ENCODE measurements at places on chromosomes 7 and 10.

GRCh38 chr7:136294977-136295376 lies 317.8 kb upstream of the MTPN start:
- no peak for DNase-seq

GRCh38 chr7:131600085-131600881 lies 43.9 kb upstream of the PODXL start:
- DNase-seq, result no peak

- no peak for DNase-seq
These were observed 90.0 kb upstream of the IGFBP3 start for GRCh38 chr7:46011059-46011458.

GRCh38 chr10:72935361-72935760 lies 19.2 kb downstream of the PLA2G12B start:
- no peak for DNase-seq

GRCh38 chr10:86446987-86447386 lies 74.6 kb downstream of the WAPL start:
- DNase-seq, result no peak

DNA sequence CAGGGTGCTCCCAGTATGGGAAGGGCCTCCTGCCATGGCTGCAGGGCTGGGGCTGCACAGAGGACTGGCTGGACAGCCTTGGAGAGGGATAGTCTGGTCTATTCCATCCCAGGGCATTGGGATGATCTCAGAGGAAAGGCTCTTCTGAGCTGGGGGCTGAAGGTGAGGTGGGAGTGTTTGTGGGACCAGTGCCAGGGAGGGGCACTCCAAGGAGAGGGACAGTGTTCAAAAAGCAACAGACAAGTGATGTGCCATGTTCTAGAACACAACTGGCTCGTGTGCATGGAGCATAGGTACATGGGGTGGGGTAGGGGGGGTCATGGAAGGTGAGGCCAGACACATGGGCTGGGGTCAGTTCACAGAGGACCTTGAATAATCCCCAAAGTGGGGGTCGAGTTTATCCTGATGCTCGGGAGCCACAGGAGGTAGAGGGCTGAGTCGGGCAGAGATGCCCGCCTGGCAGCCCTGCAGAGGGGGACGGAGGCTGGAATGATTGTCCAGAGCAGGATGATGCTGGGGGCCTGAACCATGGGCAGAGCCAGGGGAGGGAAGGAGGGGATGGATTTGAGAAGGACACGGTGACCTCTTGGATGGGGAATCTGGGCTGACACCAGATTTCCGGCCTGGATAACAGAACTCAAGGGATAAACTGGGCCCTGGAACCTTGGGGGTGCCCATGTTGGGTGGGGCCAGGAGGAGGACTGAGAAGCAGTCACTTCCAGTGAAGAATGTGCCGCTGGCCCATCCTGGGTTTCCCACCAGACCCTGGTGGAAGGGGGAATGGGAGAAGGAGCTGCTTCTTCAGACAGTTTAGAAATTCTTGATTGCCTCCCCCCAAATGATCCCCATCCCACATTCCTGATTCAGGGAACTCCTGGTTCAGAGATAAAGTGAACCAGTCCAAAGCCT lies 50.4 kb downstream of the NEURL1 start:
- no peak for DNase-seq

- DNase-seq, result peak; percentile 7
These were observed 69.8 kb downstream of the LSMEM1 start for GRCh38 chr7:112550468-112551060.

- no peak for DNase-seq
These were observed 42.1 kb upstream of the MKRN1 start for GRCh38 chr7:140521421-140521820.

- no peak for DNase-seq
These were observed 90.3 kb upstream of the ADAM12 start for GRCh38 chr10:126478546-126478945.

GRCh38 chr7:33420311-33420940 lies 291.1 kb downstream of the BBS9 start:
- no peak for DNase-seq

GRCh38 chr10:48981310-48981907 lies 41.8 kb upstream of the LRRC18 start:
- DNase-seq, result peak; percentile 19

DNA sequence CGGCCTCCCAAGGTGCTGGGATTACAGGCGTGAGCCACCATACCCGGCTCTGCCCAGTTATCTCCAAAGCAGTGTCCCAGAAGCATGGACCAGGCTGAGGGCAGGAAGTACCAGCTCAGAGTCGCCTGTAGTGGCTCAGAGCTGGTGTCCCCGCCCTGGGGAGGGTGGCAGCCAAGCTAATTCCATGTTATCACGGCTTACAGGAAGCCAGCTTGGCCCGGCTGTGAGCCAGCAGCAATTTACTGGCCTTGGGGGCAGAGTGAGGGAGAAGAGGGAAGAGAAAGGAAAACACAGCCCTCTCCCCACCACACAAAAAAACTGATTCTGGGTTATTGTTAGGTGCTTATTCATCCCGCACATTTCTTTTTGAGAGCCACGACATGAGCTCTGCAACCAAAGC lies 88.1 kb downstream of the HIP1 start:
- DNase-seq, result no peak

GRCh38 chr10:43216931-43217562 lies 49.8 kb downstream of the RASGEF1A start:
- DNase-seq, result no peak

DNA sequence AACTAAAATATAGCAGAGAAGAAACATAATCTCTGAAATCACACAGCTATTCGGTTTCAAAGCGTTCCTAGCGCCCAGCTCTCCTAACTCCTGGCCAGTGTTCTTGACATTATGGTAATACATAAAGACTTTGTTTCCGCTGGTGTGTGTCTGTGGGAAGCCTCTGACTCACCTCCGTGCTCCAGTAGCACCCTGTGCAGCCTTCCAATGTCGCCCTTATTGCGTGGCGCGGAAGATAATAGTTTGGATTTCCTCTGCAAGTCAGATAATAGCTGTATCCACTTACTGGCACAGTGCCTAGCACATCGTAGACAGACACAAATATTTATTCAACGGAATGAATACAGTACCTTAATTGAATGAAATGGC lies 570 bp downstream of the BMS1 start:
- DNase-seq, result no peak

GRCh38 chr7:124202546-124202945 lies 169.7 kb upstream of the TMEM229A start:
- no peak for DNase-seq

DNA sequence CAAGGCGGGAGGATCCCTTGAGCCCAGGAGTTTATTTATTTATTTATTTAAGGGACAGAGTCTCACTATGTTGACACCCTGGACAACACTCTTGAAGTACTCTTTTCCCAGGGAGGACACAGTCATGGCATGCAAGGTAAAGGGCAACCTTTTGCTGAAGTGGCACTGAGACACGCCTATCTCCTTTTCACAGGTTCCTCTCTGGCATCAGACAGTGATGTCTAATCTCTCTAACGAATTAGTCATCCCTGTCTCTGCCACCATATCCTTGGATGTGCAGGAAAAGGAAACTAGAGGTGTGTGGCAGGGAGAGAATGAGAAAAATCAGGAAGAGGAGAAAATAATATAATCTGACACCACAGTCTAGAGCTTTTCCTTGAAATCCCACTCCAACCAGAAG lies 19.5 kb downstream of the CPVL start:
- no peak for DNase-seq

DNA sequence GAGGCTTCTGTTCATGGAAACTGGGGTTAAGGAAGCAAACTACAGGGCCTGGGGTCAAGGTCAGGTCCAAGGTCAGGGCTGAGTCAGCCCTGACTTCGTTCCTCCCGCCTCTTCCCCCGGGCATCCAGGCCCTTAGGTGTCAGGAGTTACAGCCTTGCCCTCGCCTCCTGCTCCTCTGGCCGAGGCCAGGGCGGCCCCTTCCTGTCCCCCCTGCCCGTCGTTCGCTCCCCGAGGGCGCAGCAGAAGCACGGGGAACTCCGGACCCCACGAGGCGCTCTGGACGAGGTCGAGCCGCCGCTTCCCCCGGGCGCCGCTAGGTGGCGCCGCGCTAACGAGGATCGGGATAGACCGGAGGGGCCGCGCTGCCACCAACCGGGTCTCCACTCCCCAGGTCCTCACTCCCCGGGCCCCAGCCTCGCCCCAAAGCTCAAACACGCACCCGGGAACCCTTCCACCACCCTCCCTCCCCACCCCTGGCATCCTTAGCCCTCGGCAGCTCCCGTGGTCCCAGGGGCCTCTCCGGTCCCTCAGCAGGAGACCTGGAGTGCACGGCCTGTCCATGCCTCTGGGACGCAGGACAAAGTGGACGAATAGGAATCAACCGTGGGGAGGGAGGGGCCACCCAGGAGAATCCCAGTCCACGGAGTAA lies 59.2 kb upstream of the MYL10 start:
- DNase-seq, result peak; percentile 67

GRCh38 chr7:37916673-37917660 lies at the start of gene SFRP4:
TSS of gene SFRP4 (minus strand) at chr7:37916817. CDS start at chr7:37916537, 280 bp downstream.
- DNase-seq, result no peak

GRCh38 chr7:52842202-52842900 lies 193.1 kb upstream of the POM121L12 start:
- DNase-seq, result no peak

All from activated T-helper 1 cell treated with anti-CD3 and anti-CD28 coated beads, Interleukin-12 subunit alpha, Interleukin-12 subunit beta, Interleukin-2, Interleukin-4 antibody, amounts not matched to agents 30 ng/mL and 10 ng/mL and 1 ng/mL, durations not matched to agents 14 hours and 24 hours and 36 hours (primary cell).